Left renal pelvis (tissue), 4 donors: ENCODE measurements at places on chromosomes 2 and 18.

- no peak for DNase-seq
These were observed 571.2 kb upstream of the TNP1 start for GRCh38 chr2:217430916-217431576.

DNA sequence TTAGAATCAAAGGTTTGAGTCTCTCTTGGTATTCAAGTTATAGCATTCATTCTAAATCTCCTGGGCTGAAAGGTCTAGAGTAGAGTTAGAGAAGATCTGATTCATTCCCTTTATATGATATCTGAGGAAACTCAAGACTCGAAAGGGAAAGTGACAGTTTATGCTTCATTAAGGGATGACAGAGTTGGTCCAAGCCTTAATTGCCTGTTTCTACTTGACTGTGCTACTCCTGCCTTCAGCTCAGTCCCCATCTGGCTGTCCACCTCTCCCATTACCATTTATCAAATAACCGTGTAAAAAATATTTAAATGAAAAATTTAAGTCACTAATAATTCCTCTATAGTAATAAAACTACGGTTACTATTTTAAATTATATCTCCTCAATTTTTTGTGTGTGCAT is 537.1 kb upstream of the MEX3C start:
- no peak for DNase-seq

DNA sequence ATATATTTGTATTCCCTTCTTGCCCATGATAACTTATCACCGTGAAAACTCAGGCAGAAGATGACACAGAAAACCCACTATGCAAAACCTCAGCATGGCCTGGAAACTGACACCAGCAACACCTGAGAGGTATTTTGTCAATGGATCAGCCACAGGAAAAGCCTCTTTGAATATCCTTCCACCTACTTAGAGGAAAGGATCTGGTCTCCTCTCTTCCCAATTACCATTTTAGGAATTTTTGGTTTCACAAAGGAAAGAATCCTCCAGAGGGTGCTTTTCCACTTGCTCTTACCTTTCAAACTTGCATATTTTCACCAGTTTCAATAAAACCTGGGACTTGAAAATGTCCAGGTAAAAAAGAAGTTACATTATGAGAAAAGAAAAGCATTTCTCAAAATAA is 20.0 kb upstream of the MEIS1 start:
- no peak for DNase-seq

GRCh38 chr18:11955239-11956029 is 25.9 kb upstream of the IMPA2 start:
- DNase-seq, result no peak

DNA sequence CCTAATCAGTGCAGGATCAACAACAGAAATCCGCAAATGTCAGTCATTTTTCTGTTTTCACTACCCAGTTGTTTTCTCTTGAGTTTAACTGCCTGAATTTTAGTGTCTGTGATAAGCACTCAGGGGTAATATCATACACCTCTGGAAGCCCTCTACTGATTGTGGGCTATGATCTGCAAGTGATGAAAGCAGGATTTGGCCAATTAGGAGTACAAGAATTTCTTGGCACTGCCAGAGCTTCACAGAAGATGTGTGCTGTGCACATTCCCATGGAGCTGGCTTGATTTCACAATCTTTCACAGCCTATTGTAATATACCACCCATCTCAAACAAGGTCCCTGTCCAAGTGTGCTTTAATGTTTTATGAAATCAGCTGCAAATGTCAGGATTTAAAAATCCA is 27.3 kb upstream of the TDRD15 start:
- DNase-seq, result no peak

DNA sequence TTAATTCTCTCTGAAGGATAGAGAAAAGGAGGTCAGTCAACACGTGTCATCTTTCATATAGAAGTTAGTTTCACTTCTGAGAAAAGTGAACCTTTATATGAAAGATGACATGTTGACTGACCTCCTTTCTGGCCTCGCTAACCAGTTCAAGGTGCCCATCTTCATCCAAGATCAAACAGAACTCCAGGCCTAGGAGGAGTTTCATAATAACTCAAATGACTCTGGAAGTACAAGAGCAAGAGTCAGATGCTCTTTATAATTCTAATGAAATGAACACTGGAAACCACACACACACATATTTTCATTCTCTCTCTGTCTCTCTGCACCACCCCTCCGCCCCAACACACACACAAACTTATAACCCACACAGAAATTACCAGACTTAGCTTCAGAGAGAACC is 16.3 kb downstream of the ANKRD44 start:
- no peak for DNase-seq

GRCh38 chr18:57831597-57832377 is 28.7 kb upstream of the ATP8B1 start:
- DNase-seq, result no peak

DNA sequence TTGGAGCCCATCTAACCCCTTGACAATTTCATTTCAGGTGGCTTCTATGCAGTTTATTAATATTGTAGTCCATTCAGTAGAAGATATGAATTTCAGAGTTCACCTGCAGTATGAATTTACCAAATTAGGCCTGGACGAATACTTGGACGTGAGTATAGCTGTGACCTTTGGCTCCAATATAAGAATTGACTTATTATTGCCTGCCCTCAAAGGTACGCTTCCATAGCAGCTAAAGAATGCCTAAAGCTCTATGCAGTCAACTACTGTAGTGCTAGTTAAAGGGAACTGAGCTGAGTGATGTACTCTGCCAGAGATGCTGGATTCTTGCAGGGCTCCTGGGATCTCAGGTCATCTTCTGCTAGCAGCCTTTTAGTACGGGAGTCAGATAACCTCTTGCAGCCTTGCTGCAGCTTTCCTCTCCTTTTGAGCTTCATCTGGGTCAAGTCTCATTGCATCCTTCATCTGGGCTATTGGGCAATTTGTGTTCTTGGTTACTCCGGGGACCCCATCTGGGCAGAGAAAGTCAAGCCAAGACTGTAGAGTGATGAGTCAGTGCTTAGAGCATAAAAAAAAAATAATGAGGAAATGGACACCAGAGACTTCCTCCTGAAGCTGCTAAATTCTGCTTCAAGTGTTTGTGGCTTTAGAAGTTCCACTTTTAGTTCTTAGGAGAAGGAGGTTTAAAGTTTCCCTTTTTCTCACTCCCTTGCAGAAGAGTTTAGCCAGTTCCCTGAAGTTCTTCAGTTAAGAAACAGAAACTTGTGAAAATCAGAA is 105.6 kb downstream of the PRPF40A start:
- DNase-seq, result no peak

- peak; percentile 56 for DNase-seq
These were observed 108.7 kb downstream of the DPP10 start for GRCh38 chr2:114550895-114551793.

DNA sequence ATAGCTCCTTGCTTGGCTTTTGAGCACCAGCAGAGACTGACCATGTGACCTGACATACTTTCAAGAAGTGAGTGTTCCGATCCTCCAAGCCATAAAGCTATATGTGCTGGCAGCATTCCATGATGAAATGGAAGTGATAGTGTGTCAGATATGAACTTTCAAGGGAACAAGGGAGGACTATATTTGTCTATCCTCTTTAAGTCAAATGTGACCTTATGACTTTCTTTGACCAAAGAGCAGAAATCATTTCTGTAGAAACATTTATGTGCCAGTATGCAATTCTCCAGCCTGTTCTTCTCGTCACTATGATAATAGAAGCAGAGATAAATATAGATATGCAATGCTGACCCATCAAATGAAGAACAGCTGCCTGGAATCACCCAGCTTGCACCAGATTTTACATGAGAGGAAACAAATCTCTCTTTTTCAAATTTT is 14.4 kb downstream of the HYCC2 start:
- DNase-seq, result no peak

DNA sequence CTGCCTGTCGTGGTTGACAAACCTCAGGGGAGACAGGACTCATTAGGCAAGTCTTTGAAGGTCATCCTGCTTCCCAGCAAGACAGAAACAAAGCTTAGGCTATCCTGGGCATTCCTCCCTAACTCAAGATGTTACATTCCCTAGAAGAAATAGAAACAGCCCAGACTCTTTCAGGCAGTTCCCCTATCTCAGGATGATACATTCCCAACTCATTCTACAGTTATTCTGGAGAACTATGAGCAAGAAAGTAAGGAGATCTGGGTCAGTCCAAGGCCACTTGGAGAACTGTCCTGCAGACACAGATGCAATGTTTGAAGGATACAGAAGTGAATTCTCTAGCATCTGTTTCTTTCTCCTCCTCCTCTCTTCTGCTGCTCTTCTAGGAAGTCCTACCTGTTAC is 220.1 kb upstream of the NCKAP5 start:
- no peak for DNase-seq

DNA sequence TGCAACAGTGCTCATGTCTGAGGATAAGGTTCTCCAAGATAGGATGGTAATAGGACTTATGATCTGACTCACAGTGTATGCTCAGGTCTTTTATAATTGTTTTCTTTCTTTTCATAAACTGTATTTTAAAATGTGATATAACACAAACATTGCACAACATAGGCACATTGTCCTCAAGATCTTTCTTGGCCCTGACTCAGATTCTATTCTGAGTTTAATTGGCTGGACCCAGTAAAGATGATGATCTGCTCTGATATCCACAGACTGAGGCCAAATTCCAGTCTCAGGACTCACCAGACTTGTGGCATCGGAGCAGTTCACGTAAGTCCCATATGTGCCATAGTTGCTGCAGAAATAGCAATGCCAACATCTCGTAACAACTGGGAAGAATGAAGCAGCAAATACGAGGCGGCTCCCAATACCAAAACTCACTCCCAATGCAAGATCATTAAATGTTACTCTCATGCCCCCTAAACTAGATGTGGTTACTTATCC is 448.9 kb upstream of the SLC14A2 start:
- DNase-seq, result no peak

GRCh38 chr2:81050580-81051095 is 746.1 kb upstream of the LRRTM1 start:
- DNase-seq, result no peak

- no peak for DNase-seq
These were observed 155.4 kb upstream of the SMIM21 start for GRCh38 chr18:75582940-75583339.

DNA sequence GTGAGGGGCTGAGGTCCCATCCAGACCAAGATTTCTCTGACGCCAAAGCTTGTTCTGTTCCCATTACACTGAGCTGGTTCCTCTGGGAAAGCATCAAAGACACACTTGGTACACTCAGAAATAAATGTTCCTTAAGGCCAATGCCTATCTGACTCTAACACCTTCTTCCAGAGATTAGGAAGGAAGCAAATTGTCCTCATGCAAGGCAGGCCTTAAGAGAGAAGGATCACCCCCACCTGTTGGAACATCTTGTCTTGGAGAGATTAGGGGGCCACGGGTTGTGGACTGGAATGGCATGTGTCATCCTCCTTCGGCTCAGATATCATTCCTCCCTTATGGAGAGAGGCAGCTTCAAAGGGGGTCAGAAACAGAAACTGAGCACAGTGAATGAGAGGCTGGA is 100.2 kb downstream of the ANKRD44 start:
- DNase-seq, result no peak

GRCh38 chr2:17877811-17878280 is 621 bp upstream of the KCNS3 start:
- DNase-seq, result no peak
